ENCODE measurements at places on chromosomes 11 and 22.
A peak's percentile ranks its signal among the peaks of the same experiment; 100 is the strongest.

- peak; percentile 47 for DNase-seq
These were observed 1.6 kb upstream of the E2F8 start for GRCh38 chr11:19242179-19242932.

DNA sequence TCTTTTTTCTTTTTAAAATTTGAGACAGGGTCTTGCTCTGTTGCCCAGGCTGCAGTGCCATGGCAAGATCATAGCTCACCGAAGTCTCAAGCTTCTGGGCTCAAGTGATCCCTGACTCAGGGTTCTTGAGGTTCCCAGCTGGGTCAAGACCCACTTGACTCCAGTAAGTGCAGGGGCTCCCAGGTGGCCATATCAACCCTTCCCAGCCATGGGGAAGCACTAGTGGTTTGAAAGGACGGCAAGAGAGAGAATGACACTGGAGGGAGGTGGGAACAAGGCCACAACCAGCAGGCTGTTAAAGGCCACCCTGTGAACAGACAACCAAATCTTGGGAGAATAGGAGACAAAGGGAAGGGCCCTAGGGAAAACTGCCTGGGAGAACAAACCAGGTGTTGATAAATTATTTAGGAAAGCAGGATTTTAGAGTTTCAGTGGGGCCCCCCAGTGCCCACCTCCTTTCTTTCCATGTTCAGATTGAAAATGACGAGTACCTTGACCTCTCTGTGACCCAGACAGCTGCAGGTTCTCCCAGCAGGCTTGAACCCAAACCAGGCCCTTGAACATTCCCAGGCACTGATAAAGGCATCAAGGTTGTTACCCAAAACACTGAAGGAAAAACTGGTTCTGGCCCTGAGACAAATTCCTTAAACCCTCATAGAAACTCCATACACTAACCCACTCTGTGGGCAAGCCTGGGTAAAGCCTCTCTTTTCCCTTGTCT, 28.8 kb downstream of the KLHL22 start:
- DNase-seq, result no peak

DNA sequence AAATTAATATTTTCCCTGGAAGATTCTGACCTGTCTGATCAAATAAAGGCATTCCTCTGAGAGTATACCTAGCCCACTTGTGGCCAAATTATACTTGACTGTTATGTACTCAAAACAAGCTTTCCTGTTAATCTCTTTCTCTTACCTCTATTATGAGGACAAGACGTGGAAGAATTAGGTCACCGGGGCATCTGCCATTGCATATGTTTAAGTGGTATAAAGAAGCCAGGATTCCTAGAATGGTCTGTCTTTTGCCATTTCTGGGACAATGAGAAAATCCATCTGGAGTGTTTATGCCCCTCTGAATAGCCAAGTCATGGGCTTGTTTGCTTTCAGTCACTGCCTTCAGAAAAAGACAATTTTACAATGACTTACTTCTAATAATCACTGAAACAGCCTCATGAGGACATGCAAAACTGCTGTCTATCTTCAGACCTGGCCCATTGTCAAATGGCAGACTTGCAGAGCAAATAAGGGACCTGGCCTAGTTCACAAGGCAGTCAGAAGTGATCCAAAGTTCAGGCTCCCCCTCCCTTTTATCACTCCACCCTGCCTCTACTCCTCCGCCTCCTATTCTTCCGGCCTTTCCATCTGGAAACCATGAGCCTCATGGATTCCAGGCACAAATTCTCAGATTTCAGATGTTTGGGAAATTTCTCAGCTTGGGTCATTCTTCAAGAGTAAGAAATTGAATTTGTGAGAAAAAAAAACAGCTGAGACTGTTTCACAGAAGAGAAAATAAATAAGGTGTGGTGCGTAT, 128.1 kb upstream of the LDLRAD3 start:
- peak; percentile 69 for DNase-seq

- DNase-seq, result no peak
These were observed 1.5 kb downstream of the SERPINH1 start for GRCh38 chr11:75563501-75563977.

DNA sequence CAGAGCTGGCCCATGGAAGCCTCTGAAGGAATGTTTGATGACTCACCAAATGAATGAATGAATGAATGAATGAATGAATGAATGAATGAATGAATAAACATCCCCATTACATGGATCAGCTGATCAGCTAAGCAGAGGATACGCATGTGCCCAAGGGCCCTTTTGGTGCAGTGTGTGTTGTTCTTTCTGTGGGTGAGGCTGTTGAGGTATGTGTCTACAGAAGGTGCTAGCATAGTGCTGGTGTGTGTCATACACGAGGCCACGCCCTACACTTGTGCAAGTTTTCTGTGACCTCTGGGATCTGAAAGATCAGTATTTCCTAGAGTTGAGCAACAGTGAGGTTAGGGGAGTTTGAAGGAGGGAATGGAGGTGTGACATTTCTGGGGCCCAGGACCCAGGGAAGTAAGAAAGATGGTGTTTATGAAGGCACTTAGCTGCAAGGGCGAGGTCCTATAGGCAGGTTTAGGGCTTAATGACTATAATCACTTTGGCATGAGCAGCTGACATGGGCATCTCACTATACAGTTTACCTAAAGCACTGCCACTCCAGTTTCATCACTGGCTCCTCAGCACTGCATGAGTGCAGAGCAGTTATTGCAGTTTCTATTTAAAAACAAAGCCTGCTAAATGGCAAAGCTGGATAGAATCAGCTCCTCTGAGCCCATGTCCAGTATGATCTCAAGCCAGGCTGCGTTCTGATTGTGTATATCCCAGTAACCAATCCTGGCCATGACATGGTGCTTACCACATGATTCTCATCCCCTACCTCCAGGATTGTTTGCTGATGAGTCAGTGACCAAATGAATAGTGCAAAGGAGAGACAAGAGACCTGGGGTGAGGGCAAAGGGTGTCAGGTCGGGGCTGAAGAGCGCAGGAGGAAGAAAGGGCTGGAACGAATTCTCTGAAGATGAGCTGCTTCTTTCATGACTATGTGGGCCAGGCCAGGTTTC, 36.4 kb upstream of the E2F8 start:
- no peak for DNase-seq

DNA sequence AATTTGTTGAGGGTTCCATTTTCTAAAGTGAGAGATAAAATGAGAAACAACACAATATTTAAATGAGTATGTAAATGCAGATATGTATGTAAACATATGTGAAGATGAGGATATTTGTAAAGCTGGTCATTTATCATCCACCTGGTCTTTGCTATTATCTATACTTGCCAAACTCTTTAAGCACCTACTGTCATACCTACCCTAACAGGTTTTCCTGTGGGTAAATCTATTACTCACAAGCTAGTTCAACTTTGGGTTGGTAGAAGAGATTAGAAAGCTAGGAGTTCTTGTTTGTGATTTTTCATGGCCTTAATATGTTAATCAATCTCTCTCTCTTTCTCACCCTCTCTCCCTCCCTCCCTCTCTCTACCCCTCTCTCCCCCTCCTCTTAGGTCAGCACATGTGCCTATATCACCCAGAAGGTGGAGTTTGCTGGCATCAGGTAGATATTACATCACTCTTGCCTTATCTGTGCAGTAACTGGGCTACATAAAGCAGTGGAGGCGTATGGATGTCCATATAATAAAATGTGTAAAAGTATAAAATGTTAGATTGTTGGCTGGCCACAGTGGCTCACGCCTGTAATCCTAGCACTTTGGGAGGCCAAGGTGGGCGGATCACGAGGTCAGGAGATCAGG, 14.7 kb downstream of the DEPDC5 start:
- no peak for DNase-seq

DNA sequence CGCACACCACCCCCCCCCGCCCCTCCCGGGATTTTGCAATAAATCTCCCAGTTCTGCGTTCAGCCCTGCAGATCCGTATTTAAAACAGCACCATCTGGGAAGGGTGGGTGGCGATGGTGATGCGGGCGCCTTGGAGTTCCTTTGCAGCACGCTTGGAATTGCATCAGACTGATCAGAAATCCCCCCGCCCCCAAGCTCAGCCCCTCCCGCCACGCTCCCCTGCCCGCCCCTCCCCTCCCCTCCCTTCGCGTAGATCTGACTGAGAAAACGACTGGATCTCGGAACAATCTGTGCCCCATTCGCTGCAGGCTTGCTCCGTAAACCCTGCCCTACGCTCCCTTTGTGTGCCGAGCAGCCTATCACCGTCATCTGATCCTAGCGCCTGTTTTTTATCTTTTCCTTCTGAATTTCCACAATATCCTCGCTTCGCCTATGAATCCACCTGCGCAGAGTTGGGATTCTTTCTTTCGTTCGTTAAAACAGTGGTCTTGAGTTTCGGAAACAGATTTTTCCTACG, 18.1 kb upstream of the BDNF start:
- peak; percentile 87 for DNase-seq

GRCh38 chr11:11635443-11635842, 13.6 kb upstream of the GALNT18 start:
- DNase-seq, result no peak

- no peak for DNase-seq
These were observed 1255.2 kb downstream of the LRRC4C start for GRCh38 chr11:40204228-40204627.

DNA sequence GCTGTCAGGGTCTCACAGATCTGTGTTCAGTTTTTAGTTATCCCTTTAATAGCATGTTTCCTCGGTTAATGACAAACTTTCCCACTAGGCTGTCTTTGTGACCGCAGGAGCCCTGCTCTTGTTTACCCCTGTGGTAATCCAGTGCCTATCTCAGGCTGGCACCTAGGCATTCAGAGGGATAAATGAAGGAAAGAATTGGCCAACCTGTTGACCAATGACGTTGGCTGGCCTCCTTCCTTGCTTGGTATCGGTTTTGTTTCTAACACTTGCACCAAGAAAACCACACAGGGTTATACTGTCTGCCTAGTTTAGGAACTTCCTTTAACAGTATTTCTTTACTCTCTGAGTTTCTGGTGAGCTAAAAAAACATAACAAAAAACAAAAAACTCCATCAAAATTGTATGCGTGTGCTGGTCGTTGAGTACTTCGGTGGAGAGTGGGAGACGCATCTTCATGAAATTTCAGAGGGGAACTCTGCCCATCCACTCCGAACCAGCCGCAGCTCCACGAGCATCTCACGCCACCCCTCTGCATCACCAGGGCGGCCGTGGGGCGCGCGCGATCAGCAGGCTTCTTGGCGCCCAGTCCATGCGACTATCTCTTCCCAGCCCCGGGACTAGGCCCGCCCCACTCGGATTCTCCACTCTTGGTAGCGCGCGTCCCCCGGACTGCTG, 563 bp upstream of the ENDOD1 start:
- DNase-seq, result no peak

Measured in AG20443 (cell line).